ENCODE measurements at places on chromosomes 1 and 21.

DNA sequence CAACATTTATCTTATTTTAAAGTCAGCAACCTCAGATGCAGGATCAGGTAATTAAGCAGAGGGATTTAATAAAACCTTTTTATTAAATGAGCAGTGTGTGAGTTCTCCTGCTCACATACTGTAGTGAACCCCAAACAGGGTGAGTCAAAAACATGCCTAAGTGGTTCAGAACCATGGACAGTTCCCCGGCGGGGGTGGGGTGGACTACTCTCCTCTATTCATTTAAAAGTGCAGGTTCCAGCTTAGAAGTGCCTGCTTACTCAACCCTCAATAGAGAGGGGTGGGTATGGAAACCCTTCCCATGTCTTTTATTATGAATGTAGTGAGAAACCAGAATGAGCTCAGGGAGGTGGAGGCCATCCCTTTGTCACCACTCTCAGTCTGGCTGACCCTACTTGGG, 397.9 kb downstream of the HHAT start:
- DNase-seq = peak; percentile 74

DNA sequence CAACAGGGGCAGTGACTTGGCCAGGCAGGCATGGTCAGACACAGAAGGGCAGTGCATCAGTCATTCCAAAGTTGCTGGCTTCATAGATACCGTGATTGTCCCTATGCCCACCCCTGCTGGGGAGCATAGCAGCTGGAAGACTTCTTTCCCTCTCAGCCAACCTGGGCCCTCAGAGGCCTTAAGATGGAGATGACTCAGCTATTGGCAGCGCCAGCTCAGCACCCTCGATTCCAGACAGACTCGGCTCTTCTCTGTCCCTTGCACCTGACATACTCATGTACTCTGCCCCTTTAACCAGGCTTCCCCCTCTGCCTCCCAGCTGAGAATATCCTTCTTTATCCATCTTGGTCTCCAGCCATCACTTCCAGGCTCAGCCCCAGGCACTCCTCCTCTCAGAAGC, 16.8 kb downstream of the SLAMF8 start:
- DNase-seq = no peak

DNA sequence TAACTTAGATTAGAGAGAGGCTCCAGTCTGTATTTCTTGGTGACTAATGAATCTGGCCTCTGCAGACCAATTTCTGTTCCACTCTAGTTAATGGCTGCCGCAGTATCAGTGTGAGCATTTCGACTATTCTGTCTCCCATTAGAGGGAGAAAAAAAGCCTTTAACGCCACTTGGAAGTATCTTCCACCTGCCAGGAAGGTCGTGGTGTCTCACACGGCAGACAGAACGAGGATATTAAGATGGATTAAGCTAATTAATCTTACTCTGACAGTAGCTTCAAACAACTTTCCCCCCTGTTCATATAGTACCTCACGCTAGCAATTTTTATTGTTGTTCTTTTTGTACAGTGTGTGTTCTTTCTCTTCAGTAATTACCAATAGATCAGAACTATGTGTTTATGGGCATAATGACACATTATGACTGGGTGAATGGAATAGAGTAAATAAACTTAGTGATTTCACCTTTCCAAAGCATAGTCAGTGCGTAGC, 153.8 kb downstream of the ADGRL2 start:
- DNase-seq = no peak

- no peak for DNase-seq
Observed at GRCh38 chr21:25790122-25790877, 55.5 kb downstream of the GABPA start.

GRCh38 chr1:167104256-167104633, 10.4 kb downstream of the STYXL2 start:
- DNase-seq = no peak

DNA sequence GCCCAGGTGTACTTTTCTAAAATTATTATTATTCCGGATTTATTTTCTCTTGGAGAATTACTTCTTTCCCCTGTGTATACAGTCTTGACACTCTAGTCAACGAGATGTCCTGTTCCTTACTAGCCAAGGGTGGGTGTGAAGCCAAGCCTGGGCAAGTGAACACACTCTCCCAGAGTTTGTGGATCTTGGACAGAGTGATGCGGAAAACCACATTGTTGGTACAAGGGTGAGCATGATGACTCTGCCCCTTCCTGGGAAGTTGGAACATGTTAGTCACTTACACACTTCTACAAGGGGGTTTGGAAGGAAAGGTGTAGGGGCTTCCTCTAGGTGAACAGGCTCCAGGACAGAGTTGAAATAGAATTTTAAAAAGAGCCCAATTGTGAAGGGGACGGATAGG, 20.0 kb upstream of the RD3 start:
- no peak for DNase-seq

- no peak for DNase-seq
Observed at GRCh38 chr1:212532469-212533147, 76.0 kb upstream of the ATF3 start.

DNA sequence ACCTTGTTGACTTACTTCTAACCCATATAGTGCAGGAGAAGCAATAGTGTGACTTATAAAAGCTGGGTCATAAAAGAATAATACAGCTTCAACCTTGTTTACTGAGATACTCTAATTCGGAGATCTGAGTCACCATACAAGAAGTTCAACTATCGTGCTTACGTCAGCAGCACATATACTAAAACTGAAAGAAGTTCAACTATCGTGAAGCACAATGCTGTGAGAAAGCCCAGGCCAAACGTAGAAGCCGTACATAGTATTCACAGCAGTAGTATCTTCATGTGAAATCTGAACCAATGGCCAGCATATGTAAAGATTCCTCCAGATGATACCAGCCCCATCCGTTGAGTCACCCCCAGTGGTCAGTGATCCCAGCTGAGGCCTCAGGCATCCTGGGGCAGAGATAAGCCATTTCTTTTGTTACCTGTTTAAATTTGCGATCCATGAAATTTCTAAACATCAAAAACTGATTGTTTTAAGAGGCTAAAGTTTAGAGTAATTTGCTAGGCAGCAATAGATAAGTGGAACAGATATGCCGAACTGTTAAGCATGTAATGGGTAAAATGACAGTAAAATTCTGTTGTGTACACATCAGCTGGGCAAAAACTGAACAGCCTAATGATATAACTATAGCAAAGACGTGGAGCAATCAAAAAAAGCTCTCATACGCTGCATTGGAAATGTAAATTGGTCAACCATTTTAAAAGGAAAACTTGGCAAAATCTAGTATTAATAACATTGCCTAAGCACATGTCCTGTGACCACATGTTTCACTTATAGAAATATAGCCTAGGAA, 53.9 kb upstream of the SAMD13 start:
- DNase-seq = no peak

DNA sequence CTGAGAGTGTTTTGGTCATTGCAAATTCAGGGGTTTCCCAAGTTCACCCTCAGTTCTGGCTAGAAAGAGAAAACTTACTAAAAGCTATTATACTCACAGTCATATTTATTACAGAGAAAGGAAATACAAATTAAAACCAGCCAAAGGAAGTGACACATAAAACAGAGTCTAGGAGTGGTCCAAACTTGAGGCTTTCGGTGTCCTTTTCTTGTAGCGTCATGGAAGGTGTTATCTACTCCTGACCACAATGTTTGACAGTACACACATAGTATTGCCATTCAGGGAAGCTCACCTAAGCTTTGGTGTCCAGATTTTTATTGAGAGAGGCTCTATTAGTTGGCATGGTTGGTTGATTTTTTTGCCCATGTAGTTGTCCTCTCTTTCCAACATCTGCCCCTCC, 59.0 kb downstream of the SLC35A3 start:
- DNase-seq = no peak

DNA sequence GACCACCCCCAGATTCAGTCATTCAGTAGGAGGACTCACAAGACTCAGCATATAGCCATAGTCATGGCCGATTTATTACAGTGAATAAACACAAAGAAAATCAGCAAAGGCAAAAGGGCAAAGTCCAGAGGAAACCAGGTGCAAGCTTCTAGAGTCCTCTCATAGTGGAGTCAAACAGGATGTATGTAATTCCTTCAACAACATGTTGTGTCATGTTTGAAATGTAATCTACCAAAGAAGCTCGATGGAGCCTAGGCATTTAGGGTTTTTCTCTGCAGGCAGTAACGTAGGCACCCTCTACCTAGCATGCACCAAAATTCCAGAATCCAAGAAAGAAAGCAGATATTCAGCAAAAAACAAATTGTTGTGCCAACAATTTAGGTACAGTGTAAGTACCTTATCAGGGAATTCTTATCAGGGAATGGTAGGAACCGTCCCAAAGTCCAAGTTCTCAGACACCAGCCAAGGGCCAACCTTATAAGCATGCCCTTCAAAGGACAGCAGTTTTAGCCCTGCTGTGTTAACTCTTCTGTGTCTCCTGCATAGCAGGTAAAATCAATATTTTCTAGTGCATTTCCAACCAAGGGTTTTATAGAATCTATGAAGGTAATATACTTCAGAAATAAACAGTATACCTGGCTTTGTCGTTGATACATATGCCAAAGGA, 16.1 kb upstream of the SLAMF6 start:
- DNase-seq = no peak

- DNase-seq = peak; percentile 95
Observed at GRCh38 chr1:151594143-151594625, 17.7 kb upstream of the SNX27 start.

DNA sequence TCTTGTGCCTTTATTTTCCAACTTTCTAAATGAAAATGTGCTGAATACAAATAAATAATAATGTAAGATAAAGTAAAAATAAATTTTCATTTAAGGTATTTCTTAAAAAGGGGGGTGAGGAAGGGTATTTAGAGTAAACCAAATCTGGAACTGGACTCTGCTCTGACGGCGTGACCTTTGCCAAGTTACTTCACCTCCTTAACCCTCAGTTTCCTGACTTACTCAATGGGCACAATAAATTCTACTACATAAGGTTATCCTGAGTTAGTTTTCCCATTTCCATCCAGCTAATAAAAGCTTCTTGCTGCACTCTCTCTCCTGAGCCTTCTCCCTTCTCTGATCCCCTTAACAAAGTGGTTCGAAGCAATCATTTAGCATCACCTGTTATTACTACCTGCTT, 93.9 kb downstream of the NID1 start:
- no peak for DNase-seq

- no peak for DNase-seq
Observed at GRCh38 chr1:155715777-155716176, 26.9 kb downstream of the DAP3 start.

All from WTC11 (cell line).